ENCODE measurements at places on chromosomes 1 and 21.

GRCh38 chr1:115220340-115221270 is 117.4 kb downstream of the NGF start:
- DNase-seq: no peak

GRCh38 chr1:187956975-187957374 is 1128.2 kb downstream of the PLA2G4A start:
- no peak for DNase-seq

DNA sequence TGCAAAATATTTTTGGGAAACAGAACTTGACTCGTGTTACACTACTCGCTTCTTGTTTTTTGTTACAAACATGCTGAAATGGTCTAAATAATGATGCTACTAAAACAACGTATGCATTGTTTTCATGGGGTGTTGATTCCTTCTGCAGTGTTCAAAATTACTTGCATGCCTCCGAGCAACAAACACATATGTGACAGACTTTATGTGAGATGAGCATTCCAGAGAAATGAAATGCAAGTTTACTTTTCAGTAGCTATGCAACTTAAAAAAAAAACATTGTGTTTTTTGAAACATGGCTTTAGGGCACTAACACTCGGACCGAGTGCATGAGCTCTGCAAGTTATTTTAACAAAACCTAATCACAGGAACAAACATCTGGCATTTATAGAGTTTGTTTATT is 84.8 kb downstream of the CAMTA1 start:
- DNase-seq: no peak

DNA sequence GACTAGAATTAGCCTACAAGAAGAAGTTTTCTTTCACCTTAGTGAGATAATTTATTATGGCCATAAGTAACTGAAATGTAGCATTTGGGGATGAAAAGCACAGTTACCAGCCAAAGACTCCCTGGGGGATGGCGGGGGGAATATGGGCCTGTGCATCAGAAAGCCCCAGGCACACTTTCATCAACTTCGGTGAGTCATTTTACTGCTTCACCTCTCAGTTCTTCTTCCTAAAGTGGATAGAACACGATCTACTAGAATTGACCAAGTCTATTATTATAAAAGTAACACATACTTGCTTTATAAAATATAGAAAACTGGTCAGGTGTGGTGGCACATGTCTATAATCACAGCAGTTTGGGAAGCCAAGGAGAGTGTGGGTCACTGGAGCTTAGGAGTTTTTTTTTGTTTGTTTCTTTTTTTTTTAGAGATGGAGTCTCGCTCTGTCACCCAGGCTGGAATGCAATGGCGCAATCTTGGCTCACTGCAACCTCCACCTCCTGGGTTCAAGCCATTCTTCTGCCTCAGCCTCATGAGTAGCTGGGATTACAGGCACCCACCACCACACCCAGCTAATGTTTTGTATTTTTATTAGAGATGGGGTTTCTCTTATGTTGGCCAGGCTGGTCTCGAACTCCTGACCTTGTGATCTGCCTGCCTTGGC is 141.8 kb downstream of the ZZZ3 start:
- DNase-seq: no peak

- no peak for DNase-seq
Observed at GRCh38 chr1:14639291-14640050, 41.0 kb downstream of the KAZN start.

DNA sequence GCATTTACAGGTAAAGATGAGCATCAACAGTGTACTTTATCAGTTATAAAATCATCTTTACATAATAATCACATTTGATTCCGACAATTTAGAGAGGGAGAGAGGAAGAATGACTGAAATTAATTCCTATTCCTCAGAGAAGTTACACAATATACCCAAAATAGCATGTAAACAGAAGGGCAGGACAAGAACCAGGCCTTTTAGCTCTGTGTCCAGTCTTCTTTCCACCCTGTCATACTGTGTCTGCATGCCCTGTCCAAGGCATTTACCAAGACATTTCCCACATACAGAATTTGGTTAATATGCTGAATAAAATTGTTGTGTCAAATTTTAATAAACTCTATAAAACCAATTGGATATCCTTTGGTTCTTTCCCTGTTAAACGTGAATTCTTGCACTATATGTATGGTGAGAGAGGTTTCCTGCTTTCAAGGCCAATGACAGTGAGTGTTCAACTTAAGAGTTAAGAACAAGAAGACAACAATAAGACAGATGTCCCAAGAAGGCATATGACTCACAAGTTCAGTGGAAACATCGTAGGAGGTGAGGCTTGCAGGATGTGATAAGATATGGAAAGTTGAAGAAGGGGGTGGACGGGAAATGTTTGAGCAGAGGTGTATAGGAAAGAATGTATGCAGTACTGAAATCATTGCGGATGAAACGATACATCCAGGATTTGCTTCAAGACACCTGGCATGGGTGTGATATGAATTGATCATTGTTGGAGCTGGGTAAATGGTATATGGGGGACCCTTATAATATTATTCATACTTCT is 20.8 kb downstream of the LRRC8B start:
- no peak for DNase-seq

- DNase-seq: no peak
Observed at GRCh38 chr1:1914971-1915692, at the start of gene CALML6. Gene CALML6, plus strand, starts transcription at chr1:1915260. Its CDS starts 21 bp downstream, at chr1:1915281.

GRCh38 chr1:211944733-211945500 is 90.4 kb downstream of the INTS7 start:
- no peak for DNase-seq

DNA sequence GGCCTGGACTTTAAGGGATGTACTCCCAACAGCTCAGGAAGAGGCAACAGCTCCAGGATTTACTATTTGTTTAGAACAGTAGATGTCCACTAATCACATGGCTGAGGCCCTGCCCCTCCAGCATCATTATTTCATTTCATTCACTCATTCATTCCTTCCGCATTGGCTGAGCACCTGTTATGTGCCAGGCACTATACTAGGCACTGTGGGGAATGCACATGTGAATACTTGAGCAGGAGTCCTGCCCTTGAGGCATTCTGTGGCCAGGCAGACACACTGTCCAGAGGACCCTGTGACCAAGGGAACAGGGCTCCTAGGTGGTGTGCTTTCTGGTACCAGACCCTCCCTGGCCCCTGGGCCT is 24.3 kb downstream of the KIAA1614 start:
- DNase-seq: no peak

GRCh38 chr1:73097917-73098316 is 815.6 kb upstream of the NEGR1 start:
- no peak for DNase-seq

DNA sequence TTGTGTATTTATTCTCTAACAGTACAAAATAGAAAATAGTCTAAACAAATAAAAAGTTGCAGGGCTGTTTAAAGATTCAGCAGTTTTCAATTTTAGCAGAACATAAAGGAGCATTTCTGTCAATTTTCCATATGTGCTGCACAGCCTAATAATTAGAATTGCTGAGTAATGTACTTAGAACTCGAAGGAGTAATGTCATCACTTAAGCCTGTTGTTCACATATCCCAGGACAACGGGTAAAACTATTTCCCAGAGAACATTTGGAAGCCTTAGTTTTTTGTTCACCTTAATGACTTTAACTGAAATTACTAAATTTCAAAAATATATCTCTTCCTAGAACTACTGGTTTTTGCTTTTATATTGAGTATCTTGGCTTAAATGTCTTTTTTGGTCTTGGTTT is 81.6 kb downstream of the ZP4 start:
- DNase-seq: no peak

GRCh38 chr21:29148530-29148929 is 18.1 kb downstream of the MAP3K7CL start:
- no peak for DNase-seq

DNA sequence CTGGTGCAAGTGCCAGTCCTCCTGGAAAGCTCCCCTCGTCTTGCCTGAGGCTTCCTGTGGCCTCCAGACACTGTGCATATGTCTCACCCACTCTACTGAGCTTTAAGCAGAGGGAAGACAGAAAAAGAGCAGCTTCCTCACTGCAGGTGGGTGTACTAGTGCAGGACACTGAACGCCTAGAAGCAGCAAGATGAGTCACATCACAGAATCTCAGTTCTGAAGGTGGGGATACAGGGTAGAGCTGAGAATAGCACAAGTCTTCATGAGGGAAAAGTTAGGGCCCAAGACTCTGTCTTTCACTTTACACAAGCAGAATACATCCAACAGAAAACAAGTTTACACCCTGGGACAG is 37.4 kb downstream of the PCAT6 start:
- DNase-seq: no peak

DNA sequence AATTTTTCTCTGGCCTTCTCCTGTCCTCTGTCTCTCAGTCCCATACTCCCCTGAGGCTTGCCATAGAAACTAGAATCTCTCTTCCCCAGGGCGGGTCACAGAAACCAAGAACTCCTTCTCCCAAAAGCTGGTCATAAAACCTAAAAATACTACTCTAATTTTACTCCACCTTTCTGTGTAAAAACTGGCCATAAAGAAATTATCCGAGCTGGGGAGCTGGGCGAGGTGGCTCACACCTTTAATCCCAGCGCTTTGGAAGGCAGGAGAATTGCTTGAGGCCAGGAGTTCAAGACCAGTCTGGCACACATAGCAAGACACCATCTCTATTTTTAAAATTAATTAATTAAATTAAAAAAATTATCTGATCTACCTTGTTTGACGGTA is 3.0 kb downstream of the ALG14 start:
- DNase-seq: no peak

Measured in activated CD4-positive, CD25-positive, alpha-beta regulatory T cell treated with anti-CD3 and anti-CD28 coated beads, Interleukin-2, amount 50 U/mL, for 72 hours (primary cell).